Thoracic aorta (tissue), 2 donors: ENCODE measurements at places on chromosomes 3 and 15. TPM values are rescaled to one million over a fixed set of nuclear protein-coding genes. Genes with fewer than 3 reads are reported as not detected.

DNA sequence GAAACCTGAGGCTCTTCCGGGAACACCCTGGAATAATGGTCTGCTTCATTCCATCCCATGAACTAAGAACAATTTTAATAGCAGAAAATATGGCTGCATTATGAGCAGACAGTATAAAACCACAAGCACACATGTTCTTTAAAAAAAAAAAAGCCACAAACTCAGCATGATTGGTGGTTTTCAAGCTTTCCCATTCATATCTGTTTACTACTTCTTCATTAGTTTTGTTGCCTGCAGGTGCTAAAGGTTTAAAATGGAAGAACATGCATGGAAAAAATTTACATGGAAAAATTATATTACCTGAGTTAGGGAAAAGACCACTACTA, 137.9 kb upstream of the HES1 start:
- H3K27me3 ChIP-seq, result no peaks in the 10 kb centered on the region
- H3K36me3 ChIP-seq, result no peaks in the 10 kb centered on the region
- peaks cover 12% of the 10 kb centered on the region for H3K4me1 ChIP-seq
- no peak for DNase-seq
- H3K27ac ChIP-seq, result no peak overlapping the region

Gene RARRES1
- 63.8 TPM for total RNA-seq

Gene SHC4
- total RNA-seq, result 13.8 TPM

Gene ECE2
- total RNA-seq, result not detected

Gene C3orf85
- total RNA-seq, result not detected

Gene CYP19A1
- total RNA-seq, result 0.54 TPM

Gene STX19
- total RNA-seq, result not detected
